ENCODE measurements at places on chromosomes 3 and 15.

DNA sequence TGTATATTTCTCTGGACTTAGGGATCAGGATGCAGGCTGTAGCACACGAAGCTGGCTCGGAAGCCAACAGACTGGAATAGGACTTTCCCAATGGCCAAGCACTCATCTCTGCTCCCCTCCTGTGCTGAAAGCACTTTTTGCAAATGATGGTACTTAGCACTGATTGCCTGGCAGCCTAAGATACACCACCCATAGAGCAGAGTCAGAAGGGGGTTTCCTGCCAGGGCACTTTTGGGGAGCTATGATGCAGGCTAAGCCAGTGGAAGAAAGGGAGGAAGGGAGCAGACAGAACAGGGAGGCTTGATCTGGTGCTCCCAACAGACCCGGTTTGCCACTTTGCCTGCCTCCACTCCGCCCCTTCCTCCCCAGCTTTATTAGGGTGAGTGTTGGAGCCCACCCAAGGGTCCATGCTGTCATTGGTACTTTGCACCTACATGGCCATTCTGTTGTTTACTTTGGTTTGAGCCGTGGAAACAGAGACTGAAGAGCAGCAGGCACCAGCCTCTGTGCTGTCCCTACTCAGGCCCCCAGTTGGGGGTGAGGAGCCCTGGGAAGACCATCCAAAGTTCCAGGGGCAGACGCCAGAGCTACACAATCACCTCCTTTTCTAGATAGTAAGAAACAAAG, 15.9 kb downstream of the BSN start:
- no peak for DNase-seq

DNA sequence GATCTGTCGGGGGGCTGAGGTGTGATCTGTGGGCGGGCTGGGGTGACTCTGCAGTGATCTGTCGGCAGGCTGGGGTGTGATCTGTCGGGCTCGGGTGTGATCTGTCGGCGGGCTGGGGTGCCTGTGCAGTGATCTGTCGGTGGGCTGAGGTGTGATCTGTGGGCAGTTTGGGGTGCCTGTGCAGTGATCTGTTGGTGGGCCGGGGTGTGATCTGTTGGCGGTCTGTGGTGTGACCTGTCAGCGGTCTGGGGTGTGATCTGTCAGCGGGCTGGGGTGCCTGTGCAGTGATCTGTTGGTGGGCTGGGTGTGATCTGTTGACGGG, 205.1 kb downstream of the XXYLT1 start:
- no peak for DNase-seq

GRCh38 chr3:151599103-151599672, 134.5 kb upstream of the AADACL2 start:
- no peak for DNase-seq

DNA sequence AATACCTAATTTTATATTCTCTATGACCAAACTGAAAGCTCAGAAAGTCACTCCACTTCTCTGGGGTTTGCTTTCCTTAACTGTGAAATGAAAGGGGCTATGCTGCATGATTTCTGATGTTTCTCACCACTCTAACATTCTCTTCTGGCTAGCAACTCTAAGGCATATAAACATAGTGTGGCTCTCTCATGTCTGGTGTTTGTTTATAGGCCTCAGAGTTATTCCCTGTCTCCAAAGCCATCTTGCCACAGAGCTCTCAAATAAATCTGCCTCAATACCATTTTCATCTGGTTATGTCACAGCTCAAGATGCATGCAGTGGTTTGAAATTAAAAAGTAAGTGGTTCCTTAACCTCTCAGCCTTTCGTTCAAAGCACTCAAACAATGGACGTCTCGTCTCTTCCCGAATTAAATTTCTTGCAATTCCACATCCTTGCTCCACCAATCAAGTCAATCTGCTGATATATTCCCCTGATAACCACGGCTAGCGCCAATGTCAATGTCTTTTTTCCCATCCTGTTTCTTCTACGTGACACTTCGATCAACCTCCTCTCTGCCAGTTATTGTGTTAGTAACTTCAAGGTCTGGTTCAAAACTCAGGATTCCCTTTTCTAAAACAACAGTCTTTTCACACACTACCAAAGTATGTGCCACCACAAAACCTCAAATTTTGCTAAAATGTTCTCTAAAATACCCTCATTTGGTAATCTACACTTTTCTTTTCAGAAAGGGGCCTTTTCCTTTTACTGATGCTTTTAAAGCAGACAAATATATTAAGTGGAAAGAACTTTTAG, 16.0 kb downstream of the TOMM70 start:
- no peak for DNase-seq

DNA sequence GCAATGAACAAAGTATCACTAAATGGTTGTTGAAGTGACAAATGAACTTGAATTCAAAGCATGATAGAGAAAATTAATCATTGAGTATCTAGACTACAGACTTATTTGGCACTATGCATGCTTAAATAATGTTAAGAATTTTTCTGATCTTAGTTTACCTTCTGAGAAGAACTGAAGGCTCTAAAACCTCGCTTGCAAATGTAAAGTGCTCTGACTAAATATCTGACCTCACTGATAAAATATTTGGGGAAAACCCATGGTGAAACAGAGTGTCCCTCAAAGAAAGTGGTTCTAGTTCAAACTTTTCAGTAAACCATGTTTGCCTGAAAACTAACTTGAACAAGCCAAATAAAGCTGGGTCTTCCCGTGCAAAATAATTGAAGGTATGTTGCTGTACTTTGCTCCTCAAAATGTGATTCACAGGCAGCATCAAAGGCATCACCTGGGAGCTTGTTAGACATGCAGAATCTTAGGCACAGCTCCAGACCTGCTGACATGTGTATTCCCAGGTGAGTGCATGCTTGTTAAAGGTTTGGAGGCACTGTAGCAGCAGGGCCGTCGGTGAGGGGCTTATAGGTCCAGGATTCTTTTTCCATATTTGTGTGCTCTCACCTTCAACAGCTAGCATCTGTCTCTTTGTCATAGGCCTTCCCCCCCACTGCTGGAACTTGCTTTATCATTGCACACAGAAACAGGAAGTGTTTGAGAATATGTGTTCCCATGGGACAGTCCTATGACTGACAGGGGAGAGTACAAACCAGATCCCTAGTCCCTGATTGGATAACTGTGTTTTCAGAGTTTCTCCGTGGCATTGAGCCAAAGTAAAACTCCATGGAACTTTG, 524.2 kb upstream of the LMCD1 start:
- DNase-seq, result no peak

- DNase-seq, result no peak
Measured at GRCh38 chr3:70981231-70981880, 602.2 kb downstream of the FOXP1 start.

DNA sequence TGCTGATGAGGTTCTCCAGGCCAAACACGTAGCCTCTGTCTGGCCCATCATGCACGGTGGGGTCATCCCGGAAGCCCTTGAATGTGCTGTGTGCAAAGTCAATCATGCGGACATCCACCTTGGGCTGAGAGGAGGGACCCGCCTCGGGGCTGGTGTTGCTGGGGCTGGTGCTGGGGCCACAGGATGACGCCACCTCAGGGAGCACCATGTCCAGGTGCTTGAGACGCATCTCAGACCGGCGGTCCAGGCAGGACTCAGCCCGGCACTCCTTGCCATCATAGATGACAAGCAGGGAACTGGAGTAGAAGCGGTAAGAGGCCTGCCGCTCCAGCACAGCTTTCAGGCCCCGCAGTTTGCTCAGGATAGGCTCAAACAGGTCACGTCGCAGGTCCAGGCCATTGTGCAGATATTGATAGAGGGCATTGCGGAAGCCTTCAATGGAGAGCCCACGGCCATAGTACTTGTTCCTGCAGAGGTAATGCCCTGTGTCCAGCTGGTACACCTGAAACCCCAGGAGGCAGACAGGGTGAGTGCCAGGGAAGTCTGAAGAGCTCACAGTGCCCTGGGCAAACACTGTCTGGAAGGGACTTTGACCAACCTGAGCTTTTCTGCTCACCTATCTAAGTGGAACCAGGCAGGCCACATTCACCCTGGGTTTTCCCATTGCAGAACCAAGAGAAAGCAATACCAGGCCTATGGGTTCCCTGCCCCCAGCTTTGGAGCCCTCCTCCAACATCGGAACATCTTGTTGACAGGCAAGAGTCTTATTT, 3.6 kb upstream of the GMPPB start:
- DNase-seq, result no peak
